CD8-positive, alpha-beta memory T cell (primary cell): ENCODE measurements at places on chromosomes 6 and 20.

DNA sequence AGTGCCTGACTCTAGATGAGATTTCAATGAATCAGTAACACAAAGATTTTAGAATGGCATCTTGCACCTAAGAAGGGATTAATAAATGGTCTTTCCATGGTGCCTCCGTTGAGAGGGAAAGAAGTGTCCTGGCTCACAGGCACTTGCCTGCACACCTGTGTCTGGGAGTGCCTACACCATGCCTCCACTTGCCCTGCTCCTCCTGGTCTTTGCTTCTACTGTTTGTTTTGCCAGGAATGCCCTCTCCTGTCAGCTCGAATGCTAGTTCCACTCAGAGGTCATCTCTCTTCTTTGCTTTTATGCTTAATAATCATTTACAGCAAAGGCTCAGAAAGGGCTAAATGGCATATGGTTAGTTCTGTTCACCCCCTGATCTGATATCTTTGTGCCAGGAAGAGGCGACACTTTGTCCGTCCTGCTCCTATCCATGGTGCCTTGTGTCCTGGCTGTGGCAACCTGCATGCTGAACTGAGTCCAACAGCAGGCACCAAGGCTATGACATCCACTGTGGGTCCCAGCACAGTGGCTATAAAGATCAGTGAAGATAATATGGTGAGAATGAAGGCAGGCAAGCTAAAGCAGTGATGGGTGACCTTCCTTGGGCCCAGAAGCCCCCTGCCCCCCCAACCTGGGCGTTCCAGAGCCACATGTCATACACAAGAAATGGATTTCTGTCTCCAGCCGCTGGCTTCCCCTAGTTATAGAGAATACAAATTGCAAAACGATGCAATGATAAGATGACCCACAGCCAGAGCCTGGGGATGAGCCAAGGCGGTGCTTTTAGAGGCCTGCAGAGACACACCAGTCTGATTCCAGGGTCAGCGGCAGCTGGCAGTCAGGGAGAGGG is 1.4 kb downstream of the C6orf132 start:
- no peak for DNase-seq

- DNase-seq = no peak
Observed at GRCh38 chr6:136586295-136586694, 36.1 kb upstream of the MAP7 start.

DNA sequence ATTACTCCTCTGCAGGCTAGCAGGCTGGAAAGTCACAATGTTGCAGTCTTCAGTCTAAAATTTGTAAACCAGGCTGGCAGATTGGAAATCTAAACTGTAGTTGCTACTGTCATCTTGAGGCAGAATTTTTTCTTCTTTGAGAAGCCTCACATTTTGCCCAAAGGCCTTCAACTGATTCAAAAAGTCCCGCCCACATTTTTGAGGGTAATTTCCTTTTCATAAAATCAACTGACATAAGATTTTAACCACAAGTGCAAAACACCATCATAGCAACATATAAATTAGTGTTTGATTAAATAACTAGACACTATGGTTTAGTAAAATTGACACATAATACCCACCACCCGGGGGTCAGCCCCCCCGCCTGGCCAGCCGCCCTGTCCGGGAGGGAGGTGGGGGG is 28.4 kb downstream of the HLA-C start:
- no peak for DNase-seq

GRCh38 chr6:33091957-33092356 is 16.2 kb downstream of the HLA-DPB1 start:
- DNase-seq = peak; percentile 43

GRCh38 chr20:38125157-38126056 is 39.7 kb downstream of the TGM2 start:
- DNase-seq = no peak

DNA sequence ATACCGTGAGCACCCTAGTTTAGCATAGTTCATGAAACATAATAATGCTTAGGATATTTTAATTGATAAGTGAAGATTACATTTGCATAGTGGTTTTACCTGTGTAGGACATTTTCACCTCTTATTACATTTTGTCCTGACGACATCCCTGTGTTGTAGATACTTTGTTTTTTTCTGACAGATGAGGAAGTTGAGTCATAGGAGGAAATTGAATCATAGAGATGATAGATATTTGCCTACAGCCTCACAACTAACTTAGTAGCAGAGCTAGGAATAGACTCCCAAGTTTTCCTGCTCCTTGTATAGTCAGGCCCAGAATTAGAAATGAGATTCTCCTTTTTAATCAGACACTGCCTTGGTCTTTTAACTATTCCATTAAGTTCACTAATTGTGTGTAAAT is 100.5 kb upstream of the SUPT3H start:
- DNase-seq = no peak

- no peak for DNase-seq
Observed at GRCh38 chr20:15703171-15703911, 869.9 kb downstream of the KIF16B start.

- no peak for DNase-seq
Observed at GRCh38 chr6:38786486-38786885, 71.4 kb downstream of the DNAH8 start.

- DNase-seq = no peak
Observed at GRCh38 chr20:38229376-38230252, 30.9 kb downstream of the KIAA1755 start.

GRCh38 chr6:140285471-140285870 is 911.0 kb upstream of the CITED2 start:
- no peak for DNase-seq

- no peak for DNase-seq
Observed at GRCh38 chr20:16947479-16947878, 199.3 kb downstream of the OTOR start.
